Activated CD4-positive, CD25-positive, alpha-beta regulatory T cell (primary cell): ENCODE measurements at places on chromosomes 7 and 10.

DNA sequence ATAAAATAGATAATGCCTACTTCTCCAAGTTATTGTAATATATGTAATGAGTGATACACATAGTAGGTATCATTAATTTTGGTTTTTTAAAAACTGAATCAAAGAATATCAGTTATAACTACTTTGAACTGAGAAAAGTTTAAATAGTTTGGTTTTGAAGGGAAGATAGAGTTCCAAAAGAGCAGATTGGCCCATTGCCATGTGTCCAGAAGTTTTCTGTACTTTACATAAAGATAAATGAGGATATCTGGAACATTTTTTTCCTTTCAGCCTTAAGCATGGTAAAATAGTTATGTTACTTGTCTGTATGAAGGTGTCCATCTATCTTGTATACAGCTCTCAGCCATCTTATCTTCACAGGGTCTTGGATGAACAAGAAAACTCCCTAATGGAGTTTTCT, 97.9 kb upstream of the MXI1 start:
- no peak for DNase-seq

DNA sequence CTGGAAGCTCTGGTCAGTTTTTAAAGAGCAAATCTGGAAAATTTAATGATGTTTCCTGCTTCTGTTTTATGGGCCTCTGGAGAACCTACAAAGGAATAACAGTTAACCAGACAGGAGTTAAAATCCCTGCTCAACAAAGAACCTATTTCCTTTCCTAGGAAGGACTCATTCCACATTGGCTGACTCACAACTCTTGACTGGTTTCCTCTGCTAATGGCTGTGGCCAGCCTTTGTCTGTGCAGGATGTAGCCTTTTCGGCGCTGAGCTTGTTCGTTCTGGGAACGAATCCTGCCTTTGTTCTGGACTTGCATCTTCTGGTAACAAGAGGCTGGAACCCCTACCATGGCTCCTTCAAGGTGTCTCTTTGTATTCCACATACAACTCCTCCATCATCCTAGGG, 112.8 kb upstream of the PDCD4 start:
- DNase-seq, result no peak

DNA sequence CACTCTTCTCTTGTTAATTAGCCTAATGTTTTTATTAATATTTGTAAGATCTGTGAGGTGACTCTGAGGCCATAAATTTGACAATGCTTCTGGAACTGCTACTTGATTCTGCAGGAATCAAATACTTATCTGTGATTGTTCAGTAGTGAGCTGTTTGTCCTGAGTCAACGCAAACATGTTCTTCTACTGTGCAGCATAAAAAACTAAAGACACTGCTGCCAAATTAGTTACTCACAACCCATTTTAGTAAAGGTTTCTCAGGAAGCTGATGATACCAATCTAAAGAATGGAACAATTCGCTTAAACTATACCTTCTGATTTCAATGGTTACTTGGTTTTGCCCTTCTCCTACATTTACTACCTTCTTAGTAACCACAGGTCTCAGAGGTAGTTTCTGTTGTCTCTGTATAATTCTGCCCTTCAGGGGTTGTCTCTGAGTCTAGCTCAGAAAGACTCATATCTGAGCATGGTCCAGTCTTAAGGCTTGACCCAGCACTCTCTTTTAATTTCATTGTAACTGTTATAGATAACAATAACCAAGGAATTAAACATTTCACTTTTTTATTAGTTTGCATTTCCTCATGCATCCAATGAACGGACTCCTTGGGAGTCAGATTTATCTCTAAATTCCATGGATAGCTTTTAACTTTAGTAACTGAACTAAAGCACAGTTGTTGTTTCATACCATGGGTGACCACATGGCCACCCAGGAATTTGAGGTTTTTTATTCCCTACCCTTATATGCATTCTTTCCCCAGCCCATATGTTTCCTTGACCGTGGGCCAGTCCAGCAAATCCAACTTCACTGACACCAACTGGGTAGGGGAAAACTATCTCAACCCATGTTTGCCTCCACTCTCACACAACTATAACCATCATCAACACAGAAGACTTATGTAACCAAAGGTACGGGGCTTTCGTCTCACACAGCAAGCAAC, 309.5 kb upstream of the TEX47 start:
- no peak for DNase-seq

DNA sequence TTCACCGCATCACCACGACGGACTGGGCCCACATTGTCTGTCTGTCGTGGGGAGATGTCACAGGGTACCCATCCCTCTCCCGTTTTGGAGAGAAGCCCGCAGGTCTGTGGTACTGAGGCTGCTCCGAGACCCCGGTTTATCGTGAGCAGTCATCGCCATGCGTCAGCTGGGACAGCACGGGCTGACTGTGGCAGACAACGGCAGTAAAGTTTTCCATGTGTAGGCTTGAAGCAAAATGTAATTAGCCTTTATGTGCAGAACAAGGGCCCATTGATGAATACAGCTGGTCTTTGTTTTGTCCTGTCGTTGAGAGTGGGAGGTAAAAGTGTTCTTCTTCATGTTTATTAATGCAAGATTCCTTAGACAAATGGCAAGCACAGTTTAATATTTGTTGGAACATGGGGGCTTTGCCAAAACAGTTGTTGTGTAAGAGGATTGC, 167.4 kb upstream of the SH2B2 start:
- no peak for DNase-seq

DNA sequence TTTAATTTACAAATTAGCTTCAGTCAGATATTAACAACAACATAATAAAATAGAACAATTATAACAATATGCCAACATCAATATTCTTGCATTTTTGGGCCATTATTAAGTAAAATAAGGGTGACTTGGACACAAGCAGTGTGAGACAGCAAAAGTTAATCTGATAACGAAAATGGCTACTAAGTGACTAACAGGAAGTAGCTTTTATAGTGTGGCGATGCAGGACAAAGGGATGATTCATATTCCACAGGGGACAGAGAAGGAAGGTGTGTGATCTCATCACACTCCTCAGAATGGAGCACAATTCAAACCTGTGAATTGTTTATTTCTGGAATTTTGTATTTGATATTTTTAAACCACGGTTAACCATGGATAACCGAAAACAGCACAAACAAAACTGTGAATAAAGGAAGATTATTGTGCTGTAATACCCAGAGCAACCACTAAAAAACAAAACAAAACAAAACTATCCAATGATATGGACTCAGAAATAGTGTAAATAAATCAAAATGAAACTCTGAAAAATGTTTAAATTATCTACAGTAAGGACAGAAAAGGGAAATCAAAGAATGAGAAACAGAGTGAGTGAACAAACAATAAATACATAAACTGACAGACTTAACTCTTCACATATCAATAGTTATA, 66.9 kb upstream of the TFEC start:
- no peak for DNase-seq

DNA sequence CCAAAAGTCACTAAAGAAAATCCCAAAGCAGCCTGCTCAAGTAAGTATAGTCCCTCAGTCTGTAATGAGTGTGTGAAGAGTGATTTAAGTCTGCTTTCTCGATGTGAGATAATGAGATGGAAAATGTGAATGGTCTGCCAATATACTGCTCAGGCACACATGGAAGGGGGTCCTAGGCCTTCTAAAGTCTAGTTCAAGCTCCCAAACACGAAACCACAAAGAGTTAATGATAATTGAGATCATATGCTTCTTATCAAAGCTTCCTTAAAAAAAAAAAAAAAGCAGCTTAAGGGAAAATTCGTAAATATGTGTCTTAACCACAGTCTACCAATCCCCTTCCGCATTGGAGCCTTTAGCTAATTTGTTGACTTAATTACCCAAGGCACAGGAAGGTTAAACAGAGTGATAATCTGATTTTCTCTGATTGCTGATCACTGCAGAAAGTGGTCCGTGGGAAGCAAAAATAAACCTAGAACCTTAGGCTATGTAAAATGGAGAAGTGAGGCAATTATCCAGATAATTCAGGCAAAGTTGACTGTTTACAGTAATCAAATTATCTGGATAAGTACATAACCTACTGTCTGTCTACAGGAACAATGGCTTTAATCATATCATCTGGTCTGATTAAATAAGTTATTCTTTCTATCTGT, 172.9 kb downstream of the MBL2 start:
- no peak for DNase-seq

DNA sequence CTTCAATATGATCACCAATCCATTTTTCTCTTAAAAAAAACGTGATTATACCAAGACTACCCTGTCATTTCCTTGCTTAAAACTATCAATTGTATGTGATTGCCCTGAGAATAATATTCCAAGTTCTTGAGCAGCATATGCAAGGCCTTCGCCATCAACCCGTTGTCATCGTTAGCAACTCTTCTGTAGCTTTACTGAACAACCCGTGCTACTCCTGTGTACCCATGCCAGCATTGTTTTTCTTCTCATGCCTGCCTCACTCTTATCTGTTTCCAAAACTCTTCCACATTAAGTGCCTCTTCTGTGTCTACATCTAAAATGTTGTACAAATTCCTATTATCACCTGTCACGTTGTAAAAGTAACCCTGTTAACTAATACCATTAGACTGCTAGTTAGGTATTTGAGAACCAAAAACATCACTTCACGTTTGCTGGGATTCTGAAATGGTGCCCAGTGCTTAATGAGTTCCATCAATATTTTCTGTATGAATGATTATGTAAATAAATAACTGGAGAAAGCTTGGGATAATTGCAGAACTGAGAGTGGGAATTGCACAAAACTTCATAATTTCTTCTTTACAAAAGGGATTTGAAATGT, 10.5 kb downstream of the CAV2 start:
- no peak for DNase-seq

DNA sequence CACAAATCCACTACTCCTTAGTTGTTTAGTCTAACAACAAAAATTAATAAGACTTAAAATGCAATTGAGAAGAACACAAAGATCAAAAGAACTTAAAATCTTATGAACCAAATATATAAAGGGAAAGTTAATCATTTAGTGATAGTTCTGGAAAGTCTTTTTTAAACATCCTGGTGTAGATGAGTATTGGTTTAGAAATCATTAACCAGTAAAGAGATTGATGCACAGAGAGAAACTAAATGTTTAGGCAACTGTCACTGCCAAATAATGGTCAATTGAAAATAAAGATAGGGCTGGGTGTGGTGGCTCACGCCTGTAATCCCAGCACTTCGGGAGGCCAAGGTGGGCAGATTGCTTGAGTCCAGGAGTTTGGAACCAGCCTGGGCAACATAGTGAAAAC, 44.9 kb downstream of the SP8 start:
- DNase-seq, result no peak

GRCh38 chr10:61730671-61731070, 67.9 kb downstream of the CABCOCO1 start:
- DNase-seq, result no peak

DNA sequence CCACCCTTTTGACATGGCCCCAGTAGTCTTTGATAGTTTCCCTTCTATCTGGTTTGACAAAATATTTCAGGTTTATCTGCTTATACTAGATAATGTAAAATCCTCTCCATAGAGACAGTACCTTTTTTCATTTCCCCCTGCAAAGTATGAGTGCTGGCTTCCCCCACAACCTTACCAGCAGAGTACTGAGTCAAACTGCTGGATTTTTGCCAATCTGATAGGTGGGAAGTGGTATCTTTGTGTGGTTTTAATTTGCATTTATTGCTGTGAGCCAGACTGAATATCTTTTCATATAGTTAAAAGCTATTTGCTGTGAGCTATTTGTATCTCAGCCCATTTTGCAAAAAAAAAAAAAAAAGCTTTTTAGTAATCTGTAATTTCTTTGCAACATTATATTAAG, 32.1 kb upstream of the HECTD2 start:
- DNase-seq, result no peak

GRCh38 chr7:1667566-1668395, 2.3 kb upstream of the ELFN1 start:
- no peak for DNase-seq

DNA sequence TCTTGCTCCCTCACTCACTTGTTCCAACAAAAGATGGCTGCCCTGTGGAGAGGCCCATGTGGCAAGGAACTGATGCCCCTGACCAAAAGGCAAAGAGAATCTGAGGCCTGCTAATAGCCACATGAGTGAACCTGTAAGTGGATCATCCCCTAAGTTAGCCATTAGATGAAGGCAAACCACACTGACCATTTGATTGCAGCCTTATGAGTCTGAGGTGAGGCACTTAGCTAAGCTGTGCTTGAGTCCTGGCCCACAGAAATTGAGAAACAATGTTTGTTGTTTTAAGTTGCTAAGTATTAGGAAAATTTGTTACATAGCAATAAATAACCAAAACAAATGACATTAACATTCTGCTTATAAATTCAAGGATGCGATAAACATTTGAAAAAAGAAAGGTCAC, 100.1 kb upstream of the BET1 start:
- no peak for DNase-seq
